ENCODE measurements at places on chromosomes 4 and X.

DNA sequence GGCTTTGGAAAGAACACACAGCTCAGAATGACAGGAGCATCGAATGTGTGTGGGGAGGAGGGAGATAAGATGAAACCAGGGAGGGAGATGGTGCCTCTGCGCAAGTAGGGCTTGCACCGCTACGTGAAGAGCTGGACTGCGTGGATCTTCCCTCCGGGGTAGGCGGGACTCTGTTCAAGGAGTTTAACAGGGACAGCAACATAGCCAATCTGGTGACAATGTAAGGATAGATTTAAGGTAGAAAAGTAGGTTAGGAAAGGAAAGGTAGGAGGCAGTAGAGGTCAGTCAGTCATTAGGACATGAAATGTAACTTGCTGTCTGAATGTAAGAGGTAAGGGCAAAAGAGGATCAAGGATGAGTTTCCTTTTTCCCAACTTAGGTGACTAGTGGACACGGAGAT is 152.5 kb downstream of the DCTD start:
- ATAC-seq, result no peak

DNA sequence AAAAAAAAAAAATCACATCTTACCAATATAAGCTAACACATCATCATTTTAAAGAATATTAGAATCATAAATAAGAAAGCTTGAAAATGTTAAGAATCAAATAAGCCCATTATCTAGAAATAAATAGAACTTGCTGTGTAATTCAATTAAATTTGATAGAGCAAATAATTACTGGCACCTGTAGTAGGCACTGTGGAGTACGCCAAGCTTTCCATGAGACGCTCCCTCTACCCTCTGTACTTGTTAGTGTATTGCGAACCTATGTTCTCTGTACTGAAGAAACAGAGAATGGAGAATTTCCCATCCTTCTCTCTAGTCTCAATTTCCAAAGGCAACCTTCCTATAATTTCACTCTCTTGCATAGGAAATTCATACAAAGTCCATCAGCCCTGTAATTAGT is 61.7 kb upstream of the HAND2 start:
- no peak for ATAC-seq

GRCh38 chrX:6163721-6164120 is 64.9 kb downstream of the NLGN4X start:
- ATAC-seq, result no peak

DNA sequence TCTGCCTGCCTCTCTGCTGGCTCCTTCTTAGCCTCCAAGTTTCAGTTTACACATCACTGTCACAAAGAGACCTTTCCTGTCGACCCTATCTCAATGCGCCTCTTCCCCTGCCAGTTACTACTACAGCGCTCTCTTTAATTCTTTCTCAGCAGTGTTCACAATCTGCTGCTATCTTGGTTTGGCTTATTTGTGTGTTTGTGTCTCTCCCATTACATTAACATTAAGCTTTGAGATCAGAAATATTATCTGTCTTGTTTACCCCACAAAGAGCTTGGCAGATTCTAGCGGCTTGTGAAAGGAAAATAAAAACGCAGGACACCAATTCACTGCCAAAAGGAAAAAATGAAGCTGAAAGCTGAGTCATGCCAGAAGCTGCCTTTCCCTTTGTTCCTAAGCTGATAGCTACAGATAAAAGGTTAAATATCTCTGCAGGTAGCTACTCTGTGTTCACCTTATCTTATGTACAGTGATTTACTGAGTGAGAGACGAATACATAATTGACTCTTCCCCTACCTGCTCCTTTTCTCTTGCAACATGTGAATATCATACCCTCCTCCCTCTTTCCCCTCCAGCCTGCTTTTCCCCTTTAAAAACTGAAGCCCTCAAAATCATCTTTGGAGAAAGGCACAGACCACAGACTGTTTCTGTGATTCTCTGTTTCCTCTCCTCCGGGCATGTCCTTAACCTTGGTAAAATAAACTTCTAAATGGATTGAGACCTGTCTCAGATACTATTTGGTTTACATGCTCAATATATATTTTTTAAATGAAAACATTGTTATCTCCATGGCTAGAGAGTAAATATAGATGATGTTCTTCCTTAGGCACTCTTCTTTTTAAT is 19.3 kb upstream of the SLC9A7 start:
- peak; percentile 62 for ATAC-seq

- peak; percentile 91 for ATAC-seq
Measured at GRCh38 chr4:107519053-107519452, 201.0 kb downstream of the PAPSS1 start.

GRCh38 chr4:8277356-8278008 is 7.9 kb downstream of the HTRA3 start:
- no peak for ATAC-seq

GRCh38 chr4:76696109-76696508 is 201.8 kb downstream of the SOWAHB start:
- peak; percentile 61 for ATAC-seq

- no peak for ATAC-seq
Measured at GRCh38 chr4:107863850-107864371, 39.2 kb downstream of the SGMS2 start.

GRCh38 chr4:8744083-8744805 is 127.4 kb downstream of the HMX1 start:
- ATAC-seq, result no peak

GRCh38 chr4:15479913-15480185 is 10.2 kb downstream of the CC2D2A start:
- ATAC-seq, result no peak

- no peak for ATAC-seq
Measured at GRCh38 chr4:184906480-184907097, 80.8 kb upstream of the ACSL1 start.

- ATAC-seq, result no peak
Measured at GRCh38 chr4:110633358-110634341, 10.8 kb upstream of the PITX2 start.

GRCh38 chrX:74231625-74232024 is 72.4 kb upstream of the ZCCHC13 start:
- no peak for ATAC-seq

DNA sequence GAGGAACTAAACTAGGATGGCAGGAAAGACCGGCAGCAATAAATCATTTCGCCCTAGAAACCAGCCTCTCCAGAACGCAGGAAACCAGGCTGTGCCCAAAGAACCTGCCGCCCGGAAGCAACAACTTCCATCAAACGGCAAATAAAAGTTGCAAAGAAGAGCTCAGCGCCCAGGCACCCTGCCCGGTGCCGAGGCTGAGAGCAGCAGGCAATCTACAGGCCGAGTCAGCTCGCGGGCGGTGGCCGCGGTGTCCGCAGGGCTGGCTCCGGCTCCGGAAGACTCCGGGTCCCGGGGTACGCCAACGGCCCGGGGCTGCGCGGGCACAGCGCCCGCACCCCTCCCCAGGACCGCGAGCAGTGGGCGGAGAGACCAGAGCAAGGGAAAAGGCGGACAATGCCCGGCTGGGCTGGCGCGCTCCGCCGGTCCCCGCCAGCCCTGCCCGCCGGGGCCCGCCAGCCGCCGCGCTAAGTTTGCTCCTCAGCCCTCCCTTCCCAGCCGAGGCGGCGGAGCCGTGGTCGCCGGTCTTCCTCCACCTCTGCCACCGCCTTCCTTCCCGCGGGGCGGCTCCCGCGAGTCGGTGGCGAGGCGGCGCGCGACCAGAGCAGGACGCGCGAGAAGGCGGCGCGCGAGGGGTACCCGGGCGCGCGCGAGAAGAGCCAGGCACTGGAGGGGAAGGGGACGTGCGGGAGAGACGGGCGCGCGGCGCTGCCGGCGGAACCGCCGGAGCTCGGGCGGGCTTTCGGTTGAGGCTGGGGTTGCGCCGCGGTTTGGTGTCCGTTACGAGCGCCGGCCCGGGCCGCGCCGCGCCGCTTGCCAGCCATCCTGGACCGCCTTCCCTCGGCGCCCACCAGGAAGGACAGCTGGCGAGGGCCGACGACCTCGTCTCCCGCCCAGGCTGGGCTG is 733 bp downstream of the FRYL start:
- peak; percentile 36 for ATAC-seq

GRCh38 chrX:120697053-120697452 is 67.2 kb upstream of the C1GALT1C1 start:
- ATAC-seq, result no peak

GRCh38 chrX:19024366-19024765 is 40.5 kb upstream of the PHKA2 start:
- ATAC-seq, result no peak

GRCh38 chr4:181662383-181662782 is 580.8 kb upstream of the TENM3 start:
- peak; percentile 53 for ATAC-seq

- no peak for ATAC-seq
Measured at GRCh38 chrX:7218321-7219152, 70.6 kb upstream of the PUDP start.

DNA sequence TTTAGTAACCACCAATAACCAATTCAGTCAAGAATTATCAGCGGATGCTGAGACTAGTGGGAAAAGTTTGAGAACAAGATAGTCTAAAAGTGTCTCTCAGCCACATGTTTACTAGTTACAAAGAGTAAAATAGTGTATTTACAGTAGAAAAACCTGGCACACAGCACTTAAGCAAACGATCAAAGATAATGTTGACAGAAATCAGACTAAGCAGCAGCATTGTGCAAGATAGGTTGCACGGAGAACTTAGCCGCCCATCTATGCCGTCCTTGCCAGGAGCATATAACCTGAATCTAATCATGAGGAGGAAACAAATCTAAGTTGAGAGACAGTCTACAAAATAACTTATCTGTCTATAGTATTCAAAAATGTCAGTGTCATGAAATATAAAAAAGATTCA is 35.3 kb downstream of the KLHL5 start:
- no peak for ATAC-seq

DNA sequence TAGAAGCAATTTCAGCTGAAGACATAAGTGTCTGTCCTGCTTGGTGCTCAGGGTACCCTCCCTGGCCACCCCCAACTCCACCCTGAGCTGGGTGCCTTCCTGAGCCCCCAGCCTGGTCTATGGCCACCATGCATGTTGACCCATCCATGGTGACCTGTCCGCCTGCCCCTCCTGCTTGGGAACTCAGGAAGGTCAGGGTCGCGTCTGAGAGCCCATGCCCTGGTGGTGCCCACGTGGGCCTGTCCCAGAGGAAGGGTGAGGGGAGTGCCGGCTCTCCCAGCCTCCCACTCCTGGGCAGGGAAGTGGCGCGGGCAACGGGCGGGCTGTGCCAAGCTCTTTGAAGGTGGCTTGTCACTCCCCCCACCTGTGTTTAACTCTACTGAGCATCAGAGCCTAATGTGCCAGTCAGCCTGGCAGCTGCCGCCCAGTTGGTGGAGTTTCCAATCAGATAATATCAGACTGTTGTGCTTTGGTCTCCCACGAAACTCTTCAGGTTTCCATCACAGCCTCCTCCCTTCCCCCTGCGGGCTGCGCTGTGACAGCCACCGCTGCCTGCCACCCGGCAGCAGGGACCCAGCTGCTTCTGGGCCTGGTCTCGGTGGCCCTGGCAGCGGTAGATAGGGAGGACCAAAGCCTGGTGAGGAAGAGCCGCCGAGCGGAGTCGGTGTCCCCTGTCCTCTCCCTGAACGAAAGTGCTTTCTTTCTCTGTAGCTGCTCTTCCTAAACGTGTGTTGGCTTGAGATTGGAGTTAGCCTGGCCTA is 4.8 kb downstream of the SH3BP2 start:
- no peak for ATAC-seq

DNA sequence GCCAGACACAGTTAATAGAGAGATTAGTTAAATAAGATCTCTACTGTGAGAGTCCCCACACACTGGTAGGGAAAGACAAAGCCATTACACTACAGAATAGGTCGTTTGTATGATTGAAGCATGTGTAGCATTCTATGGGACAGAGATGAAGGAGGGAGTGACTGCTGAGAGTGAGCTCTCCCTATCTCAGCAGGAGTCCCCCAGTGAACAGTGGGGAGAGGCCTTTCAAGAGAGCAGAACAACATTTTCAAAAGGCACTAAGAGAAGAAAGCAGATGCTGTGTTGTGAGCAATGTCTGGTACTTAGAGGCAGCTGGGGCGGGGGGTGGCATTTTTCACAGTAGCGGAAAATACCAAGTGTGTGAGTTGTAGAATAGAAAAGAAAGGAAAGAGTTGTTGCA is 413.6 kb downstream of the AFF2 start:
- no peak for ATAC-seq

DNA sequence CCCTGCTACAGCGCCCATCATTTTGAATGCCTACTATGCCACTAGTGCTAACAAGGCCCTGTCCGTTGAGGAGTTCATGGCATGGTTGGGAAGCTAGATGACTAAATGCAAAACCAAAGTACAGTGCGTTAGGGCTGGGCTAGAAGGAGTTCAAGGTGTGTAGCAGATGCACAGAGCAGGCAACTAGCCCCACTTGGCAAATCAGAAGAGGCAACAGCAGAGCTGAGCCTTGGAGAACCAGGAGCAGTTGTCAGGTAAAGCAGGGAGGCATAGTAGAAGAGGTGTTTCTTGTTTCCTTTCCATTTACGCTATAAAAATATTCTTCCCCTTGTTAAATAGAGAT is 146.6 kb upstream of the CPEB2 start:
- ATAC-seq, result no peak

DNA sequence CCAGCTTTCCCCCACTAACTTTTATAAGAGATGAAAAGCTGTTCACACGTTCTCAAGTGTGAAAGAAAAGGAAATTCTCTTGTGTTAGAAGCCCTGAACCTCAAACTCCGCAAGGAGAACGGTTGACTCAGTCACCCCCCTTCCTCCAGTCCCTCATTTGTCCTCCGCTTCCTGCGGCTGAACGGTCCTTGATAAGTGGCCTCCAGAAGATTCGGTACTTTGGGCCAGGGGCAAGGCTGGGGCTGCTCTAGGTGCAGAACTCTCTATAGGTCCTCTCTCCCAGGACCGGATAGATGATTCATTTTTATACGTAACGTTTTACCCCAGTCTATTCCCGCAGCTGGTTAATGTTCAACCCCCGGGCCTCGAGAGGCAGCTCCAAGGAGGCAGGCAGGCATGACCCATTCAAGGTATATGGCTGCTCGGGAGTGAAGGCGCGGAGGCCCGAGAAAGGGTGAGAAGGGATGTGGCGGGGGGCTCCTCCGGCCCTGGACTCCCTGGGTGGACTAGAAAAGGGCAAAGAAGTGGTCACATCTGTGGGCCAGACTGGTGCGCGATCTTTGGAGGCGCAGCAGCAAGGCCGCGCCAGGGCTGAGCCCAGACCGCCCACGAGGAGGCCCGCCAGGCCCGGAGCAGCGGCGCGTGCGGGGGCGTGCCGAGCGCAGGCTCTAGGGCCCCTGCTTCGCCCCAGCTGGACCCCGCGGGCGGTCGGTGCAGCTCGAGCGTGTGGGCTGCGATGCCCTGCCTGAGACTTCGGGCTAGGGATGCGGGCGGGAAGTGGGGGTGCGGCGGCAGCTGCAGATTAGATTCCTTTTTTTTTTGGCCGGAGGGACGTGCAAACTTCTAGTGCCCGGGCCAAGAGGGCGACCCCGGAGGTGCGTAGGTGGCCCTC is 11.7 kb downstream of the PITX2 start:
- ATAC-seq, result peak; percentile 24

- ATAC-seq, result peak; percentile 36
Measured at GRCh38 chr4:105712766-105713165, 4.2 kb downstream of the GSTCD start.
